ENCODE measurements at places on chromosomes 4 and X.
A peak's percentile ranks its signal among the peaks of the same experiment; 100 is the strongest.

- DNase-seq, result no peak
Observed at GRCh38 chrX:101659601-101660063, at the start of gene ARMCX2. ARMCX2 (minus strand) TSS chrX:101659850; CDS start chrX:101657588, 2,262 bp downstream.

GRCh38 chr4:172997856-172998255 lies 170.8 kb upstream of the GALNT7 start:
- no peak for DNase-seq

DNA sequence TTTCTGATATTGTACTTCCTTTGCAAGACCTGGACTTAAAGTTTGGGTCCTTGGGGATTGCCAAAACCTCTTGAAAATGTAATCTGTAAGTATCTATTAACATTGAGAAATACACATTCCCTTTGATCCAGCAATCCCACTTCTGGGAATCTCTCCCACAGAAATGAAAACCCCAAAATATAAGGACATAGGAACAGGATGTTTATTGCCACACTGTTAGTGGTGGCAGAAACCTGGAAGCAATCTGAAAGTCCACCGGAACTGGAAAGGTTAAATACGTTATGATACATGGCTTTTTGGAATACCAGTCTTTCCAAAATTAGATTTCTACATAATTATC lies 71.2 kb upstream of the STX18 start:
- DNase-seq, result no peak

- no peak for DNase-seq
Observed at GRCh38 chrX:46770817-46771163, 11.9 kb upstream of the SLC9A7 start.

- no peak for DNase-seq
Observed at GRCh38 chr4:102620697-102621497, 119.7 kb downstream of the NFKB1 start.

GRCh38 chrX:153517423-153517822 lies at the start of gene ATP2B3:
ATP2B3 (plus strand) TSS chrX:153517642; CDS start chrX:153536248, 18,606 bp downstream.
- no peak for DNase-seq

GRCh38 chr4:109040441-109040840 lies 262.0 kb downstream of the COL25A1 start:
- no peak for DNase-seq

DNA sequence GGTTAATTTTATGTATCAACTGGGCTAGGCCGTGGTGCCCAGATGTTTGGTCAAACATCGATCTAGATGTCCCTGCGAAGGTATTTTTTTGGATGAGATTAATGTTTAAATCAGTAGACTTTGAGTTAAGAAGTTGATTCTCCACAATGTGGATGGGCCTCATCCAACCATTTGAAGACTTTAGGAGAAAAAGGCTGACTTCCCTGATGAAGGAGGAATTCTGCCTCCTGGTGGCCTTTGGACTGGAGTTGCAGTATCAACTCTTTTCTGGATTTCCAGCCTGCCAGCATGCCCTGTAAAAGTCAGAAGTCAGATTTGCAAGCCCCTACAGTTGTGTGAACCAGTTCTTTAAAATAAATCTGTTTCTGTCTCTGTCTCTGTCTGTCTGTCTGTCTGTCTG lies 91.4 kb downstream of the STK32B start:
- no peak for DNase-seq

- DNase-seq, result no peak
Observed at GRCh38 chr4:2269206-2269531, 7.3 kb upstream of the MXD4 start.

GRCh38 chr4:112279882-112280315 lies 5.8 kb downstream of the TIFA start:
- no peak for DNase-seq

DNA sequence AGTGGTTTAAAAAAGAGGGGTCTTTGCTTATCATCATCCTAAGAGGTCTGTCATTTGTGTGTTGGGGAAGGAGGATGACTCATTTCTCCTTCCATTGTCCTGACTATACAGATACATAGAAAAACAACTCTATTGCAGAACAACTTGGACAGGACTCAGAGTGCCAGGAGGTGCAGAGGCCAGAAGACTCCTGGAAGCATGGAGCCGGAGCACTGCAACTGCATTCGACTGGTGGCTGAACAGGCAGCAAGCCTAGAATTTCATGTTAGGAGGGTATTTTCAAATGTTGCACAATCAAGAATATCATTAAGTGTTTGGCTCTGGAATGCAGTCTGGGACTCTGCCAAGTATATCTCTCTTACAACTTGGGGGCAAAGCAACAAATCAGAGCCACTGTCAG lies 35.0 kb upstream of the MAML3 start:
- DNase-seq, result no peak

GRCh38 chr4:147693218-147693617 lies 9.3 kb upstream of the PRMT9 start:
- no peak for DNase-seq

DNA sequence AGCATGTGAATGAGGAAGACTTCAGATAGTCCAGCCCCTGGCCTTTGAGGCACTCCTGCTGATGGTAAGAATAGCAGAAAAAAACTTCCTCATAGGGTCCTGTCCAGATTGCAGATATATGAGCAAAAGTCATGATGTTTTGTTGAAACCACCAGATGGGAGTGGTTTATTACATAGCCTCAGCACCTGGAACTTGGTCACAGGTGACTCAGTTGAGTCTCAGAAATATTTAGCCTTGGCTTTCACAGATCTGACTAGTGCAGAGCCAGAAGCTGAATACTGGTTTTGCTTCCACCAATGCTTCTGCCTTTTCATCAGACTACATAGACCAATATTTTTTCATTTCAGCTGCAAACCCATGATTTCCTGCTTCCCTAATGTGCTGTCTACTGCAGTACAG lies 994.9 kb upstream of the SLIT2 start:
- DNase-seq, result no peak

DNA sequence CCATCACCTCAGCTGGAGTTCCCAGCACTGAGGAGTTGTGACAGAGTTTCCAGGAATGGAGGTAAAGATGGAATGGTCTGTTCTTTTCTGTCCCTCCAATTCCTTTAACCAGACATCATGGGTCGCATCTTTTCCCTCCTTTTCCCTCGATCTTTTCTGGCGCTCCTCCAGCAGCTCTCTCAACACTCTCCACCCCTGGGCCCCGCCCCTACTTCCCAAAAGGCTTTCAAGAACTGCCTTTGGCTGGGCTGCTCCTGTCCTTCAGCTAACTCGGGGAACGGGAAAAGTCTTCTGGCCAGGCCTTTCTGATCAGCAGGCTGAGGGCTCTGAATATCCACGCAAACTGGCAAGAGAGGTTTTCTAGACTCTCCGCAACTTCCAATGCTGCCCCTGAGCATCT lies 34.0 kb downstream of the UTP14A start:
- no peak for DNase-seq

- no peak for DNase-seq
Observed at GRCh38 chr4:40887764-40888131, 138.0 kb downstream of the NSUN7 start.

- no peak for DNase-seq
Observed at GRCh38 chr4:120056246-120056645, 10.4 kb downstream of the MAD2L1 start.

- no peak for DNase-seq
Observed at GRCh38 chr4:118173956-118174725, 139.9 kb downstream of the NDST3 start.

DNA sequence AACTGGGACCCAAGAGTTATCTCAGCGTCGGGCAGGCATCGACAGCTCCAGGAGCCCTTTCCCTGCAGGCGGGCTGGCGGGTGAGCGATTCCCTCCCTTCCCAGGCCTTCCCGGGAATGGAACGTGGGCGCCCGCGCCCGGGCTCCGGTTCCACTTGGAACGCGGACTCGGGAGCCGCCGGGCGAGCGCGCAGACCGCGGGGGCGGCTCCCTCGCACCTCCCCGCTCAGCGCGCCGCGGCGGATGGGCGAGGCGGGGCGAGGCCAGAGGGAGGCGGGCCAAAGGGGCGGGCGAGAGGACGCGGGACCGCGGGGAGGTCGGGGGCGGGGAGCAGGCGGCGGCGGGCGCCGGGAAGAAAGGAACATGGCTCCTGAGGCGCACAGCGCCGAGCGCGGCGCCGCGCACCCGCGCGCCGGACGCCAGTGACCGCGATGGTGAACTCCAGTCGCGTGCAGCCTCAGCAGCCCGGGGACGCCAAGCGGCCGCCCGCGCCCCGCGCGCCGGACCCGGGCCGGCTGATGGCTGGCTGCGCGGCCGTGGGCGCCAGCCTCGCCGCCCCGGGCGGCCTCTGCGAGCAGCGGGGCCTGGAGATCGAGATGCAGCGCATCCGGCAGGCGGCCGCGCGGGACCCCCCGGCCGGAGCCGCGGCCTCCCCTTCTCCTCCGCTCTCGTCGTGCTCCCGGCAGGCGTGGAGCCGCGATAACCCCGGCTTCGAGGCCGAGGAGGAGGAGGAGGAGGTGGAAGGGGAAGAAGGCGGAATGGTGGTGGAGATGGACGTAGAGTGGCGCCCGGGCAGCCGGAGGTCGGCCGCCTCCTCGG lies at the start of gene PKD2:
PKD2 (plus strand) TSS at position 332 of the 818 bp plus-strand sequence; CDS start at position 431, 99 bp downstream.
- peak; percentile 71 for DNase-seq

DNA sequence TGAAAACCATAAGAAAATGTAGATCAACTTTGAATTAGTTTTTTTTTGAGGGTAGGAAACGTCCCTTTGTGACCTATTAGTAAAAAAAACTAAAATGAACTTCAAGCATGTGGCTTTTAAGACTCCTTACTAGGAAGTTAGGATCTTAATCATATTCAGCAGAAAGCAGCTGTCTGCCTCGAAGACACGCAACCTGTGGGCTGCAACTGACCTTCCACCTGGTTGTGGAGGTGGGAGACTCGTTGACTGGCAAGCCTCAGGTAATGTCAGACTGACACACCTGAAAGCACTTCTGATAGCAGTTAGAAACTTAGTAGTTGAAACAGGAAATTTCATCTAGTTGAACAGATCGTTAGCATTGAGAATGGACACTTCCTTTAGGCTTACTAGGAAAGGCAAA lies 37.4 kb downstream of the CCNG2 start:
- no peak for DNase-seq

GRCh38 chr4:55834086-55834795 lies 14.7 kb downstream of the EXOC1L start:
- no peak for DNase-seq

GRCh38 chr4:127538016-127538415 lies 94.7 kb upstream of the INTU start:
- no peak for DNase-seq

- no peak for DNase-seq
Observed at GRCh38 chrX:96453139-96453538, 231.5 kb upstream of the DIAPH2 start.

DNA sequence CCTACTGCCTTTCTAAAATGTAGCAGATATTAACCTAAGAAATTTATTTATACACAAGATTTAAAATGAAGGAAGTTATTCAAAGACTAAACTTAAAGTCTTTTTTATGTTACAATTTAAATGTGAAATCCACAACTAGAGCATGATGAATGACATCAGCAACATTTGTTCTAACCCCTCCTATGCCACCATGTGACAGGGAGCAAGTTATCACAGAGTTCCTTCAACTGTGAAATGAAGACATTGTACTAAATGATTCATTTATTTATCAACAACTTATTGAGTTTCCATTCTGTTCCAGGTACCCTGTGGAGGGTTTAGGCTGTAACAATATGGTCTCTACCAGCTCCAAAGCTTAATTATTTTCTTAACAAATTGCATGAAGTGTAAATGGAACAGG lies 76.9 kb downstream of the SLC39A8 start:
- DNase-seq, result no peak

- no peak for DNase-seq
Observed at GRCh38 chr4:68447201-68447600, at the start of gene TMPRSS11E. TMPRSS11E (plus strand) TSS chr4:68447463; CDS start chr4:68447513, 50 bp downstream.

DNA sequence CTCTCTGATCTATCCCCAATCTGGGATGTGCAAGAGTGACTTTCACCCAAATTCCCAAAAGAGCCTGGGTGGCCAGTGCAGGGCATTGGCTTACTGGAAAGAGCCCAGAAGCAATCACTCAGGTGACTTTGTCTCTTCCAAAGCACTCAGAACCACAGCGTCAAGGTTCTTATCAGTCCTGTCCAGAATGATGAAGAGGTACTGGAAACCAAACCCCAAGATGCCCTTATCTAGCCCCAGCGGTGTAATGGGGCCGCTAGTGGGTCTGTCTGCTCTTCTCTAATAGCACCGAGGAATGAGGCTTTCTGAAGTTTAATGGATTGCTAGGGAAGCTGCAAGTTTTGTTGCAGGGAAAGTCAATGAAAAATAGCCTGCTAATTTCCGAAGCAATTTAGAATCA lies 21.6 kb downstream of the CLNK start:
- DNase-seq, result no peak

DNA sequence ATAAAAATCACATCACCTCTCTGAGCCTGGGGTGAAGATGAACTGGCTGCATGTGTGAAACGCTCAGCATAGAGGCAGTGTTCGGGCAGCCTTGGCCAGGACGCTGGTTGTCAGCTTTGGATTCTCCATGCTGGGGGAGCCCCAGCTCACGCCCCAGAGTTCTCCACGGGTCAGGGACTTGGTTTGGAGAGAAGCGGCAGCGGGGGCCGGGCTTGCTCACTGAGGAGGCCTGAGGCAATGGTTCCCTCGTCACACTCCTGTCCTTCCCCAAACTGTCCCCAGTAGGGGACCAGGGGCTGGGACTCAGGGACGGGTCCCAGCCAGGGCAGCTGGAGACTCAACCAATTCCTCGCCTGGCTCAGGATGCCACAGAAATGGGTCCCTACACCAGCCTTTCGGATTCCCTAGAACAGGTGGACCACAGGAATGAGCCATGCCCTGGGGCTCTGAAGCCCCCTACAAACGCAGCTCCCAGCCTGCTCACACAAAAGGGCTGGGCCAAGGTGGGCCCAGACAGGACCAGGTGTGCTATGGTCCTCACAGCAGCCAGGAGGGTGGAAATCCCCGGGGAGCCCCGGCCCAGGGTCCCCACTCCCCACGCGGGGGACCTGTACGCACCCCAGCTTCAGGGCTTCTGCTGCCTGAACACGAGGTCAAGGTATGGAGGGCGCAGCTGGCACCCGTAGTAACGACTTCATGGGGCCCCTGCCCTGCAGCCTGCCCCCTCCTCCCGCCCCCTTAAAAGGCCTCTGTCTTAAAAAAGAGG lies 1.4 kb downstream of the MXD4 start:
- DNase-seq, result no peak

DNA sequence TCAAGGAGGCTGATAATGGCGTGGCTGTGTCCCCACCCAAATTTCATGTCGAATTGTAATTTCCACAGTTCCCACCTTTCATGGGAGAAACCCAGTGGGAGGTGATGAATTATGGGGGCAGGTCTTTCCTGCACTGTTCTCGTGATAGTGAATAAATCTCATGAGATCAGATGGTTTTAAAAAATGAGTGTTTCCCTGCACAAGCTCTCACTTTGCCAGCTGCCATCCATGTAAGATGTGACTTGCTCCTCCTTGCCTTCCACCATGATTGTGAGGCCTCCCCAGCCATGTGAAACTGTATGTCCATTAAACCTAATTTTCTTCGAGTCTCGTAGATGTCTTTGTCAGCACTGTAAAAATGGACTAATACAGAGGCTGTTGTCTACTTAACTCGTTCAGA lies 488.3 kb downstream of the SPRY1 start:
- no peak for DNase-seq

DNA sequence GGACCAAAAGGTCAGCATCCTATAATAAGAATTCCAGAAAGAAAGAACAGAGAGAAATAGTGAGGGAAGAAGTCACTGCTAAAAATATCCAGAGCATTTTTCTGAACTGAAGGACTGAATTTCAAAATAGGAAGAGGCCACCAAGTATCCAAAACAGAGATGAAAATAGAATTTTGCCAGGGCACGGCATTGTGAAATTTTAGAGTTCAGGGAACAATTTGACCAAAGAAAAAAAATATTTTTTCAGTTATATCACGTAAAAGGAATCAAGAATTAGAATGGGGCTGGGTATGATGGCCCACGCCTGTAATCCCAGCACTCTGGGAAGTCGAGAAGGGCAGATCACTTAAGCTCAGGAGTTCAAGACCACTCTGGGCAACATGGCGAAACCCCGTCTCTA lies 65.4 kb downstream of the FGFBP1 start:
- no peak for DNase-seq

GRCh38 chr4:151418385-151418784 lies 9.4 kb downstream of the FHIP1A start:
- no peak for DNase-seq
